ENCODE measurements at places on chromosomes 5 and 9.

GRCh38 chr9:107546859-107547258, 57.3 kb upstream of the KLF4 start:
- no peak for DNase-seq

DNA sequence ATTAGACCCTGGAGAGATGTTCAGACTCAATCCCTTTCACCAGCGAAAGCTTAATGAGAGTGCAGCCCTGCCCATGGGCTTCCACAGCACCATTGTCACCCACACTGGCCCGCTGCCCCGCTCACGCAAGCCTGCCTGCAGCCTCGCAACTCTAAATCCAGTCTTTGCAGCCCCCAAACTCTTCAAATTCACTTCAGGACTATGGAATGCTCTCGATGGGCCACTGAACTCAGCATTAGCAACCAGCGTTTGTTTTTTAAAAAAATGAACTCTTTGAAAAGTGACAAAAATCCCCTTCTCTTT, 17.1 kb downstream of the DCANP1 start:
- DNase-seq = no peak

DNA sequence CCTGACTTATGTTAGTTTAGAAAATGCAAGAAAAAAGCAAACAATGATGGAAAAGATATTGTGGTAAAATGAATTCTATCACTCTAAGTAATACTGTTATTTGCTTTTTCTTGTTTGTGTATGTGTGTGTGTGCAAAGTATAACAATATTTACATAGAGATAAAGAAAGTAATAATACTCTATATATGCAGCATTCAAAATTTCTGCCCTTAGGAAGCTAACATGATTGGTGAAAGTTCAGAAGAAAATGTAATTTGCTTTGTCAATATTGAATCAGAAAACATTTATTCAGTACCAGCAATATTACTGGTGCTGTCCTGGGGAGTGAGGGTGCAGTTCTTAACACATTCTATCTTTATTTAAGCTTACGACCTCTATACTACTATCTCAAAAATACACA, 12.9 kb upstream of the PRDM9 start:
- no peak for DNase-seq

DNA sequence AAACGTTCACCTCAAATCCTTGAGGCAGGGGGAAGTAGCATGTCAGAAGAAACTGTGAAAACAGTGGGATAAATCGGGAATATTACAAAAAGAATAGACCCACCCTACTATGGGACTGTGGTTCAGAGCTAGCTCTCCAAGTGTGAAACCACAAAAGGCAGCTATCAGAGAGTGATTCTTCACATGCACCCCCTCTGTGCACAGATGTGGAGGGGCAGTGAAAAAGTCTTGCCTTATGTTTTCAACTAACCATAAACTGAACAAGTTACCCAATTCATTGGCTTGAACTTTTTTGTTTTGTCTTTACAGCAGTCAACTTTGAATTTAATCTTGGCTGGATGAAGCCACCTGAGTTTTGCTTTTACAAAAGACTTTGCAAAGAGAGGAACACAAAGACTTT, 98.8 kb upstream of the NR4A3 start:
- peak; percentile 2 for DNase-seq

DNA sequence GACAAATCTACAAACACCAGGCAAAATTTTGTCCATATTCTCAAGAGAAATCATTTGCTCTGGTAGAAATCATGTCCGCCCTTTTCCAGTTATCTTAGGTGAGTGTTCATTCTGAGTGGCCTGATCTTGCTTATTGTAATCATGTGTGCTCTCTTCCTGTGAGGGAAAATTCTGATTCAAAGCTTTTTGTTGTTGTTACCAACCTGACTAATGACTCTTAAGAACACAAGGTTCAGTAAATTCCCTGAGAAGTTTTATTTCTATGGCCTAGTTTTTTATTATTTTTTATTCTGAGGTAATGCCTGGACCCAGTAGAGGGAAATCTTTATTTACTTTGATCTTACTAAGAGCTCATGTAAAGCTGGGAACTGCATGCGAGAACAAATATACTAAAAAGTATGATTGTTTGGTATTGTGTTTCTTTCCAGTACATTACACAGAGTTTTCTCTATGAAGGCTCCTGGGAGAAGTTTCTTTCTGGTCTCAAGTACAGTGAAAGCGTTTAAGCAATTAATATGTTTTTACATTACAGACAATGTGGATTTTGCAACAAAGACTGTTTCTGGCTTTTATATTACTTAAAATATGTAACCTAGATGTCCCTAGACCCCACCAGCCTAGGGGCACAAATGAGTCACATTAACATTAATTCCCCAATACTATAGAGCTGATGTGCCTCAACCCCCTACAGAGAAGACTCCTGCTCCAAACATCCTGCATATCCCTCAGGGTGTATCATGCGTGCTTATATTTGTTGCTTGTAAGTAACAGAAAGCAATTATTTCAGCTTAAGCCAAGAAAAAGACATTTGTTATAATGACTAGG, 138.1 kb downstream of the TMEM167A start:
- no peak for DNase-seq

DNA sequence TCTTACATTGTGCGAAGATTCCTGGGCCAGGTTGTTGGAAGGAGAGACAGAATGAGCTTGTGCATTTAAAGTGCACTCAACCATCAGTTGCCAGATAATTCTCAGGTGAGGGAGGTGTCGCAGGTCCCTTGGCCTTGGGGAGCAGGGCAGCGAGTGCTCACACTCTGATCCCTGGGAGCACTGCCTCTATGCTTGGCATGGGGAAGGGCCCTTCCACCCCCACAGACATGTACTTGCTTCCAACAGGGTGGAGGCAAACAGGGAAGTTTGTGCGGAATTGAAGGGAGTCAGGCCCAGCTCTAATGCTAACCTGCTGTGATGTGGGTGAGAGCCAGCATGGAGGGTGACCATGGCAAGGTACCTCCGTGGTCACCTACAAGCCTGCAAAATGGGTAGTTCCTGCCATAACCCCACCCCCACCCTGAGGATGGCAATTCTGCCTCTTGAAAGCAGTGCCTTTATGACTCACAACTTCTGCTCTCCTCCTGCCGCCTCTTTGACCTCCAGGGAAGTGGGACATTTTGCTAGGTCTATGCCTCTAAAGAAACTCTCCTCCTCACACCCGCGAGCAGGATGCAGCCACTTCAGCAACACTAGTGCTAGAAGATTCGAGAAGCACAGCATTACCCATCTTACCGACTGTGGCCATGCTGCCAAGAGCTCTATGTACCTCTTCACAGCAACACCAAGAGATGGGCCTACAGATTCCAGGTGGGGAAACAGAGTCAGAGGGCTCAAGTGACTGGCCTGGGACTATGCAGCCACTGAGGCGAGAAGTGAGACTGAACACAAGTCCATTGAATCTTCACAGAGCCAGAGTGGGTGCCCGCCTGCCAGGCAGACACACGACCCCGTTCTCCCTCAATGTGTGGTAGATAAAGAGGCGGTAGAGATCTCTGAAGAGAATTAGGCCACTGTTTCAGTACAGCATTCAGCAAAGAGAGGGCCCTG, 22.1 kb upstream of the SLC25A51 start:
- DNase-seq = no peak

DNA sequence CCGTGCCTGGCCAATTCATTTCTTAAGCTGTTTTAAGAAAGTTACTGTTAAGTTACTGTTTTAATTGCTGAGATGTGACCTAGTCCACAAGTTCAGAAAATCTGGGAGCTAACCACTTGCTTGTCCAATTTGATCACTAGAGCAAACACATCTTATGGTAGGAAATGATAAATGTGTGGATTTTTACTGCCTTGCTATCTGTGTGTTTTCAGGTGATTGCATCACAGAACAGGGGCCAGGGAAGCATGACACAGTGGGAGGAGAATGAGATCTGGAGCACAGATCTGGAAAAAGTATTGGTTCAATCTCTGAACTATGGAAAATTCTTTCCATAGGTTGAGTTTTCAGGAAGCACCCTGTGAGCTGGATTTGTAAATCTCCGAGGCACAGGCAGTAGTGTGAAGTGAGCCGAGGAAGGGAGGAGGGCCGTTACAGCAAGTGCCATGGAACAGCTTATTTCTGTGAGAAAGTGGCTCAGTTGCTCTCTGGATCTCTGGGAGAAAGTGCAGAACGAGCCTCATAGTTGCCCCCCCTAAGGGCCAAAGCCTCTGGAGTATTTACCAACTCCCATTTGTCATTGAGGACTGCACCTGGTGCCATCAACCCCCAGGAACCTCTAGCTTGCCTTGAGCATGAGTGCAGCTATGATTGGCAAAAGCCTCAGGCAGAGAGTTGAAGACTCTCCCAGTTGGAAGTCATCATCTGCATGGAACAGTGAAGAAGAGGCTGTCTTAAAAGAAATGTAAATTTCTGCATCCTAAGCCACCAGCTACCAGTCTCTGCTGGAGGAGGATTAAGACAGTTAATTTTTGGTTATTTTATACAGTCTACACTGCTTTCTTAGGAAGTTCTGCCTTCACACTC, 161.8 kb upstream of the CLINT1 start:
- DNase-seq = no peak

DNA sequence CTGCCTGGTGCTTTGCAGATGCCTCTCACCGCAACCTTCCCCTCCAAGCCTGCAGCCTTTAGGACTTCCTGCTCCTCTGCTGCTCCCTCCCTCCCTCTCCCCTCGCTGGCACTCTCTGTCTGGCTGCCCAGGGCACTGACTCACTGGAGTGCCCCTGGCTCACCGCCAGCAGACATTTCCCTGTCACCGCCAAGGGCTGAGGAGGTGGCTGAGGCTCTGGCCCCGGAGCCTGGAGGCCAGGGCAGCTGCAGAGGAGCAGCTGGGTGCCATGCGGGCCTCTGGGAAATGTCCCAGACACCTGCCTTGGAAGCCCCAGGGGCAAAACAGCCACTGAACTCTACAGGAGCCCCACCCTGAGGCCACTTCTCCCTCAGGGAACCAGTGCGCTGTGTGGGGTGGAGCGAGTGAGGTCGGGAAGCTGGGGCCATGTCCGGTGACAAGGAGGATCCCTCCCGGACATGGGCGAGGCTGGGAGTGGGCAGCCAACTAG, 53.4 kb downstream of the TENT4A start:
- DNase-seq = no peak

DNA sequence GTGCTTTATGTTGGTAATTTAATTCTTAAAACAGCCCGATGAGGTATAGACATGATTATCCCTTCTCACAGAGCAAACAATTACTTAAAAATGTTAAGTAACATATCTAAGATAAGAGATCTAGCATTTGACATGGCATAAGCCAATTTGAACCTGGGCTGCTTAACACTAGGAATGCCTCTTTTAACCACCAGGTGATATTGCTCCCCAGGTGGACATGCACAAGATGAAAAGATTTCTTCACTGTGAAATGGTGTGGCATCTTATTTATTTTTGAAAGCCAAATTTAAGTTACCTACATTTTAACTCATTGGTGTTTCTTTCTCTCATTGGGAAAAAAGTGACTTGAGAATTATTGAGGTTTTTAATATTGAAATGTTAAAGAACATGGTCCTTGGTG, 15.8 kb upstream of the LRRC70 start:
- DNase-seq = no peak

DNA sequence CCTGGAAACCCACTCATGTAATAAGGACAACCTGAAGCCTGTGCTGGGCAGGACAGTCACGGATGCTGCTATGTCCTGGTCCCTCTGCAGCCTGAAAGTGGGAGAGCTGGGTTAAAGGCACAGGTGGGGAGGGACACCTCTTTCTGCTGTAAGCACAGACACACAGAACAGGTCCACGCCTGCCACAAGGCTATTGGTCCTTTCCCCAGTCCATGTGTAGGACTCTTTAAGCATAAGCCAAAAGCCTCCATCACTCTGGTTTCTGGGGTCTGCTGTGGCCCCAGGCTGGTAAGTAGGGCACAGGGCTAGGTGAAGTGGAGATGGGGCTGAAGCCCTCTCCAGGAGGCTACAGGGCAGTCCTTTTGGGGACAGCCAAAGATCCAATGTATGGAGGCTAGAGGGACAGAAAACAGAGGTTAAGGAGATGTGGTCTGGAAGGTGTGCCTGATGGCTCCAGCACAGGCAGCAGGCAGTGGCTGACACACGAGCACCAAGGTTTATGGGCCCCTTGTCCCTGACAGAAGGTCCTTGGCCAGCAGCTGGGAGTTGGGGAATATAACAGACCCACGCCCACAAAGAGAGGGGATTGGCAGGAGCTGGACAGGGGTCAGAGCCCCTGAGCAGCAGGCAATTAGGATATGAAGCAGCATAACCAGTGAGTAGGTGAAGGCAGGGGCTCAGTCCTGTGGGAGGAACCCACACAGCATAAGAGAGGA, 203.6 kb upstream of the MVB12B start:
- no peak for DNase-seq

- peak; percentile 88 for DNase-seq
These were observed 57.1 kb upstream of the FUBP3 start for GRCh38 chr9:130522233-130522808.

DNA sequence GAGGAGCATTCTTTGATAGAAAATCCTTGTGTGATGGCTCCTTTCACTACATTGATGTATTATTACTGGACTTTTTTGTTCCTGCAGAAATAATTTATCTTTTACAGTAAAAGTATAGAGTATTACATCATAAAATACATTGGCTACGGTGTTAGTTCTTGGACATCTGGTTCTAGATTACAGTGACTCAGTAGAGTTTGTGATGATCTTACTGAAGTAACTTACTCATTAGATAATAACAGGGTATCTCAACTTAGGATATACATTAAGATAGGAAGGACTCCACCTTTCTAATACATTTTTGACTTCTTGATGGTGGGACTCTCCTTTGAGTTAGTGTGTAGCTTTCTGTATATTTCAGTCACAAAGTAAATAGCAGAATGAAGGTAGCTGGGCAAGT, 59.1 kb downstream of the ZNF462 start:
- no peak for DNase-seq

DNA sequence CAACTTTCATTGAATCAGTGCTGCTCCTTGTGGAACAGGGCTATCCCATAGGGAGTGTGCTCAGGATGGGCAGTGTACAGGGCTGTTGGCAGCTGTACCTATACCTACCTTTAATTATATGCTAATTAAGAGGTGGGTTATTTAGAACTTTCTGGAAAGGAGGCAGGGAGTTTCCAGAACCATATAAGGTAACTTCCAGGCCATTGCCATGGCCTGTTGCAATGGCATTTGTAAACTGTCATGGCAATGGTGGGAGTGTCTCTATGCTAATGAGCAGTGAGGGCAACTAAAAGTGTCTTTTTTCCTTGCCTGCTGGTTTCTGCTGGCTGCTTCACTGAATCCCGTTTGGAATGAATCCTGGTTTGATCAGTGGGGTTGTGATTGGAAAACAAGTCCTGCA, 2.3 kb upstream of the ARHGAP26 start:
- no peak for DNase-seq

- no peak for DNase-seq
These were observed 923.0 kb upstream of the SEMA6A start for GRCh38 chr5:117497601-117498000.

- no peak for DNase-seq
These were observed 1211.0 kb upstream of the CDH6 start for GRCh38 chr5:29982457-29982856.

DNA sequence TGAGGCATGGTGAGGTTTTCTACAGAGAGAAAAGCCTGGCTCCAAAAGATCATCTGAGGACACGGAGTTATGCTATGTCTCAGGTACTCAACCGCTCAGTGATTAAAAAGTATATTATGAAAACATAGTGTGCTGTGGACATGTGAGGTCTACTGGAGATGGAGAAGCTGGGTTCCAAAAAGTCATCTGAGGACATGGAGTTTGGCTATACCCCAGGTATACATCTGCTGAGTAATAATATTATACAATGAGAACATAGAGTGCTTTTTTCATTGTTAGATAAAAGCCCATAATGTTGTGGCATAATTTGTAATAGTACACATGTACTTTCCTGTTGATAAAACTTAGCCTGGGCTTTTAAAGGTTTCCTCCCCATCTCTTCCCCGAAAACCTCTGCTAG, 70.7 kb upstream of the SHISAL2B start:
- no peak for DNase-seq

GRCh38 chr9:97628668-97629067, 4.5 kb downstream of the TSTD2 start:
- no peak for DNase-seq

GRCh38 chr9:101427957-101428655, 7.5 kb downstream of the ALDOB start:
- no peak for DNase-seq
